ENCODE measurements at places on chromosomes 16 and 17. TPM values are rescaled to one million over a fixed set of nuclear protein-coding genes. Genes with fewer than 3 reads are reported as not detected.

Gene GPR142
- not detected for polyA plus RNA-seq

DNA sequence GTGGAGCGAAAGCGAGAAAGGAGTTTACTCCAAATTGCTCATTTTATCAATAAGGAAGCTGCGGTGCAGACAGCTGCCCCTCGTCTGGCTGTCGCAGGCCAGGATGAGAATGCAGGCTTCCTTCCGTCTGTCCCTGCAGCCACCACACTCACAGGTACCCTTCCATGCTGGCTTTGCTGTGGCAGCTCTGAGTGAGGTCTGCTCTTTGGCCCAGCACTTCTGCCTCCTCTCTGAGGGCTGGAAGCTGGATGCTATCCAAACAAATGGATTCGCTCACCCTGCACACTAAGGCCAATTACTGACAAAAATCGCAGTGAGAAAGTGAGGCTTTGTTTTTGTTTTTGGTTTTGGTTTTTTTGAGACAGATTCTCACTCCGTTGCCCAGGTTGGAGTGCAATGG, 7.0 kb downstream of the ARMC7 start:
- no peak for DNase-seq

- no peak for DNase-seq
These were observed 141.6 kb upstream of the XYLT1 start for GRCh38 chr16:17612336-17612735.

DNA sequence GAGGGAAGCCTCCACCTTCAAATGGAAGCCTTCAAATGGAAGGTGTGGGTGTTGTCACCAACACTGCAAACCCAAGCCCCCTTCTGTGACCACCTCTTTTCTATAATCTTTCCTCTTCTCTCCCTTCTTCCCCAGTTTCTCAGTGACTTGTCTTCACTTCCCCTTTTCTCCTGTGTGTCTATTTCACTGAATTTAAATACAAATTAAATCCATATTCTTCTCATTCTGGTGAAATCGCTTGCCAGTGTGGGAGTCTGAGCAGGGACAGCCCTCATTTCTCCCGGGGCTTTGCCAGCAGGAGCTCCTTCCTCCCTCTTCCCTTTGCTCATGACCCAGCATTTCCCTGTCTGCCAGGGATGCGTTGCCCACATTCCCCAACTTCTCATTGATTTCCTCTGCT, 6.4 kb upstream of the ITGAX start:
- no peak for DNase-seq

DNA sequence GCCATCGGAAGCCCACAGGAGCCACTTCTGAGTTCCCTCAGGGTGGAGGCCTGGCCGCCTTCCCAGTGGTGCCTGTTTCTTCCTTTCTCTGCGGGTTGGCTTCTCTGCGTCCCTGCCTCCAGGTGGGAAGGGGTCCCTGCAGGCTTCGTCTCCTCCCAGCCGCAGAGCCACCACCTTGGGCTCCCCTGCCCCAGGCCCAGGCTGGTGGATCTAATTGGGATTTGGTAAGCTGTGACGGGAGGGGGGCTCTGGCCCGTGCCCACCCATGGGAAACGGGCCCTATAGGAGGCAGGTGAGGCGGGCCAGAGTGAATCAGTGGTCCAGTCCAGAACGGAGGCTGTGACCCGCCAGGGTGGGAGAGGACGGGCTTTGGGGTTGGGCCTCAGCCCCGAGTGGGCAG, 32.1 kb downstream of the JPH3 start:
- DNase-seq, result no peak

GRCh38 chr17:79843474-79843815, 4.2 kb upstream of the CBX4 start:
- DNase-seq, result no peak

GRCh38 chr16:12901597-12902461, at the start of gene SHISA9:
Gene SHISA9 (plus strand): TSS chr16:12901598.
- no peak for DNase-seq

- no peak for DNase-seq
These were observed 80.6 kb downstream of the OR1D5 start for GRCh38 chr17:2982854-2983253.
